ENCODE measurements at places on chromosomes 3 and 15.

GRCh38 chr3:158488670-158489069 lies 82.3 kb upstream of the MLF1 start:
- DNase-seq = no peak

DNA sequence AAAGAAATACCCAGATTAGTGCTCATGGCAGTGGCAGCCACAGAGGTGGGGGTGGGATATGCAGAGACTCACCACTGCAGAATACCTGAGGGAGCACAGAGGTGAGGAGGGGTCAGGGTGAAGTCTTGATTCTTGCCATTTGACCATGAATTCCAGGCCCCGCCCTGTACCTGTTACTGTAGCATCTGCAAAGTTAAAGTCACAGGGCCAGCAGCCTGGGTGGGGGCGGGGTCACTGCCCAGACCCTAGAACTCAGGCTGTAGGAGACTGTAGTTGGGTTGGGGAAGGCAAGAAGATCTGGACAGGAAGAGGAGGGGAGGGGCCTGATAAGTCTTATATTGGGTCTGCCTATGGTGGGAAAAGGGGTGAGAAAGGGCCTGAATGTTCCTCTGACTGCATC lies 14.5 kb downstream of the CCDC71 start:
- DNase-seq = no peak

DNA sequence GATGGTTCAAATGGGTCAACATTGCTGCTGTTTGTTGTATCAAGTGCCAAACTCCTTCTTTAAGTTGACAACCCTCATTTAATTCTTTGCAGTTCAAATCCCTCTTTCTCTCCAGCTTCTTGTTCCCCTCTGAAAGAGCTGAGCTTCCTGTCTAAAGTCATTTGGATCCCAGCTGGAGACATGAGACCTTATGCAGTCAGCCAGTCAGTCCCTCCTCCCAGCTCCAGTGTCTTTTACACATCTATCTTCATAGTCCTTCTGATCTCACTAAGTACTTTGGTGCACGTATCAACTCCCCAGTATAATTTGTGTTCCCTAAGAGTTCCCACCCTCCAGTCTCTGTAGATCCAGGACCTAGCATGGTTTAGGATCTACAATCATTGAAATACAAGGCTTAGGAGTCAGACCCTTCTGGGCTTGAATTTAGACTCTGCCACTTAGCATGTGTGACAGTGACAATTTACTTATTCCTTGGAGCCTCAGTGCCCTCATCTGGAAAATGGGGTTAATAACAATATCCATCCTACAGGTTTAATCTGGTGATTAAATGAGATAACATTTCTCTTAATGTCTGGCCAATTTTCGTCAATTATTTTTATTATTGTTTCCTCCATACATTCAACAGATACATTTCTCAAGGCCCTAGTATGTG lies 102.8 kb upstream of the SEMA6D start:
- no peak for DNase-seq

DNA sequence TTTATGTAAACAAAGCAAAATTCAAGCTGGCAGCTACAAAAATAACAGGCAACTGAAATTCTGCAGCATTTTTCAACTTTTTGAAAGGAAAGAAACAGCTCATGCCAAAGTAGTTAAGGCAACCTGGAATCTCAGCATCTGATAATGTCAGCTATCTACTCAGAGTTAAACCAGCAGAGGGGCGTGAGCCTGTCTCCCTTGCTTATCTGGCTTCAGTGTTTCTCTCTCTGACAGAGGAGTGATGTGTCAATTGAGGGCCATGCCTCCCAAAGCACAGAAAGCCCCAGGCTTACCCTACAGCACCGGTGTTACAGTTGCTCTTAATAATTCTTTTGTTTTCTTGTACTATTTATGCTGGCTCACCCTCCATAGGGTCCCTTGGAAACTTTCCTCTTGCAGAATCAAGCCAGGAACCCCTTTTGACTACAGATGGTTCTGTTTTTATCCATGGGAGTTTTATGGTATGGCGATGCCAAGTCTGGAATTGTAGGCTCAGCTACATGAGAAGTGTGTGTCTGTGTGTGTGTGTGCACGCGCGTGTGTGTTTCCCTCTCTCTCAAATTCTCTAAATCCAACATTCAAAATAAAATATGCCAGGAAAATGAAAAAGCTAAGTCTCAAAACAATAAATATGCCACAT lies 7.3 kb downstream of the TMEM212 start:
- DNase-seq = no peak

GRCh38 chr3:99562990-99563607 lies 75.3 kb upstream of the COL8A1 start:
- no peak for DNase-seq

DNA sequence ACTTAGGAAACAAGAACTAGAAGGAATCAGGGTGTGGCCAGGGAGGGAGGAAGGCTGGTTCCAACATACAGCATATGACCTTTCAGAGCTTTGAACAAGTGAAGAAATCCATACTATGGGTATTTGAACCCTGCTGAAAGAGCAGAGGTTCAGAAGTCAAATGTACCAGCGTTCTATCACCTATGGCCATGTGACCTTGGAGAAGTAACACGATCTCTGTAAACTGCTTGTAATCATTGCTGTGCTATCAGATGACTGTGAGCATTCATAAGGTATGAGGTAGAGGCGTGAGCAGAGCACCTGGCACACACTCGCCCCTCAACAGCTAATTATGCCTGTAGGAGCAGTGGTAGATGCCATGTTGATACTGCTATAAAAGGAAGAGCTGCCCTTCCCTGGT lies 55.2 kb downstream of the KLHL6 start:
- no peak for DNase-seq

- DNase-seq = peak; percentile 85
Measured at GRCh38 chr3:186515125-186515524, 29.1 kb downstream of the CRYGS start.

DNA sequence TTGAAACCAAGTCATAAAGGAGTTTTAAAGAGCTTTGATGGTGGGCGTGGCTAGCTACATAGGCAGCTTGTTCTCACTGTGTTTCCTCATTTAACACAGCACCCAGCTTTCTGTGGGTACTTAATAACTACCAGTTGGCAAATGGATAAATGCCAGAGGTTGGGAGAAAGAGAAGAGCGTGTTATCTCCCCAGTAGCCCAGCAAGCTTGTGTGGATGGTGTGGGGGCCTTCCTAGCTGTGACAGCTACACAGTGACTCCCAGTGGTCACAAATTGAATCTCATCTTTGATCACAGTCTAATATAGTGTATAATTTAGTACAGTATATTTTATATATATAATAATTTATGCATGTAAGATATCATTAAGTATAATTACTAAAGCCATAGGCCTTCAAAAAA lies 984.1 kb downstream of the EPHA3 start:
- no peak for DNase-seq

DNA sequence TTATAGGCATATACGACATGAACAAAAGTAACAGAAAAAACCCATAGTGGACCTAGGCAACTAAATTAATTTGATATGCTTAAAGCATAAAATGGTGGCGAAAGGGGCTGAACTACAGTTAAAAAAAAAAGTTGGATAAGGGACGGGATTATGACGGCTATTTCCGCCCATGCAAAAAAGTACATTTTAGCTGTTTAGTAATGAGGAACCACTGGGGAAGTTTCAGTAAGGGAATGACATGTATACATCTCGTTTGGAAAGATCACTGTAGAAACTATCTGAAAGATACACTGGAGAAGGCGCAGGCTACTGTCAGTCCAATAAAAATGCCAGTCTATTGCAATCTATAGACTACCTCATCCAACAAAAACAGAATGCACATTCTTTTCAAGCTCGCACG lies 65.6 kb downstream of the ZNF148 start:
- no peak for DNase-seq

GRCh38 chr3:49411535-49411967 lies 225 bp downstream of the RHOA start:
- DNase-seq = no peak

- DNase-seq = peak; percentile 19
Measured at GRCh38 chr3:172321035-172321434, 127.2 kb downstream of the GHSR start.

GRCh38 chr3:150038830-150039229 lies 68.1 kb upstream of the PFN2 start:
- no peak for DNase-seq

DNA sequence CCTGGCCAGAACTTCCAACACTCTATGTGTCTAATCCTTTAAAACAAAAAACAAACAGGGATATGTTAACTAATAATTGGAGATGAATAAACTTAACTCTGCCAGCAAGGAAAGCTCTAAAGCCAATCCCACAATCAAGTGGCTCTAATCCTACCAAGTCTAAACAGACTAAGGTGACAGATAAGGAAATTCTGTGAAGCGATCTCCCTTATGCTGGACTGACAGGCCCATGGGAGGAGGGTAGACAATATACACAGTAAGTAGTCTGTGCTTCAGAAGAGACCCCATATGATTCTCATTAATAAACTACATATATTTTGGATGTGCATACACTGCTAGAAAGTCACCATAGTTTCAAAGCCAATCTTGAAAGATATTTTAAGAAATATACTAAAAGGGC lies 10.1 kb downstream of the VPS13C start:
- DNase-seq = no peak

- no peak for DNase-seq
Measured at GRCh38 chr3:47456984-47457383, 18.8 kb downstream of the SCAP start.

DNA sequence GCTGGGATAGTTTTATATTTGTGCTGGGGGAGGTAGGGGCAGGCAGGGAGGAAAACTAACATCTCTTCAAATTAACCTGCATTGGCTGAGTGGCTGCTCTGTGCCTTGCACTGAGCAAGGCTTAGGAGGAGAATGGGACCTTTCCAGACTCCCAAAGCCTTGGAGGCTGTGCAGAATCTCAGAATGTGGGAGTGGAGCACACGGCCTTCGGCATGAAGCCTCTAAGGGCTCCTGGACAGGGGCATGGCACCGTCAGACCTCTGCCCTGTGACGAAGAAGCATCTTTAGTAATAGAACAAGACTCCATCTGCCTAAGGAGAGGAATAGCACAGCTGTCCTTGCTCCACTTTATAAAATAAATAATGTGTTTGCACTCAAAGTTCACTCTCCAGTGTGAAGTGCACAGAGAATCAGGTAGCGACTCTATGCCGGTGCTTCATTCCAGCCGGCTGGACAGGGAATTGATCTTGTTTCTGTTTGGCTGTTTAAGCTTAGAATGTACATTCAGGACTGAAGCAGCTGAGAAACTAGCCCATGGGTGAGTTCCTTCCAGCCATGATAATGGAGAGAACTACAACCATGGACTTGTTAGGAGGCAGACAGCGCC lies 228.5 kb upstream of the ADAMTS9 start:
- DNase-seq = no peak

DNA sequence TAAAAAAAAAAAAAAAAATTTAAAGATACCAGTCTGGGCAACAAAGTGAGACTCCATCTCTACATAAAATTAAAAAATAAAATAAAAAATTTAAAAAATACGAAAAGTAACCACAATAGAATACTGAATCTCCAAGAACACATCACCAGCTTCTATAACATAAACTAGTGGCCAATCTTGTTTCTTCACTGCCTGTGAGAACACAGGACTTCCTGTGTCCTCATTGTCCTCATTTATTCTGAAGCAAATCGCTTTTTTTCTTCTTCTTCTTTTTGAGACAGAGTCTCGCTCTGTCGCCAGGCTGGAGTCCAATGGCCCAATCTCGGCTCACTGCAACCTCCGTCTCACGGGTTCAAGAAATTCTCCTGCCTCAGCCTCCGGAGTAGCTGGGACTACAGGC lies 28.6 kb upstream of the RAB7A start:
- DNase-seq = no peak

- DNase-seq = no peak
Measured at GRCh38 chr3:195209847-195210265, 61.1 kb downstream of the XXYLT1 start.

GRCh38 chr3:62873761-62874710 lies 1.2 kb downstream of the CADPS start:
- no peak for DNase-seq

- no peak for DNase-seq
Measured at GRCh38 chr3:99872923-99873254, 55.2 kb downstream of the CMSS1 start.

DNA sequence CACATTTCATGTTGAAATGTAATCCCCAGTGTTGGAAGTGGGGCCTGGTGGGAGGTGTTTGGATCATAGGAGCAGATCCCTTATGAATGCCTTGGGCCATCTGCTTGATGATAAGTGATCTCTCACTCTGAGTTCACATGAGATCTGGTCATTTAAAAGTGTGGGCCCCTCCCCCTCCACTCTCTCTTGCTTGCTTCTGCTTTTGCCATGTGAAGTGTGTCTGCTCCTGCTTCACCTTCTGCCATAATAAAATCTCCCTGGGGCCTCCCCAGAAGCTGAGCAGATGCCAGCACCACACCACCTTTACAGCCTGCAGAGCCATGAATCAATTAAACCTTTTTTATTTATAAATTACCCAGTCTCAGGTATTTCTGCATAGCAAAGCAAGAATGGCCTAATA lies 14.2 kb upstream of the CD200R1L start:
- no peak for DNase-seq

GRCh38 chr3:117035745-117036144 lies 326.2 kb downstream of the TUSC7 start:
- no peak for DNase-seq

DNA sequence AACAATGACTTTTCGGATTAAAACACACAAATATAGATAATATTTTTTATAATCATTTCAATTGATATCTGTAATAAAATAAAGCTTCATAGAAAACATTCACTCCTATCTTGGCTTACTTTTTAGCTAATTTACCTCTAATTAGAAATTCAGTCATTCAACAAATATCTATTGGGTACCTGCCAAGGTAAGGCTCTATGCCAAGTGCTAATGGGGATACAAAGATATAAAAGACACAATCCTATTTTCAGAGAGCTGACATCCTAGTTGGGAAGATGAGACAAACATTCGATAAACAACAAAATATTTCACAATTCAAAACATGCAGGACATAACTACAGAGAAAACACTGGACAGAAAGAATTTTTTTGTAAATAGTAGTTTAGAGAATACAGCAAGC lies 63.3 kb downstream of the ULK4 start:
- DNase-seq = no peak

- DNase-seq = no peak
Measured at GRCh38 chr3:8256441-8257071, 245.1 kb upstream of the LMCD1 start.

DNA sequence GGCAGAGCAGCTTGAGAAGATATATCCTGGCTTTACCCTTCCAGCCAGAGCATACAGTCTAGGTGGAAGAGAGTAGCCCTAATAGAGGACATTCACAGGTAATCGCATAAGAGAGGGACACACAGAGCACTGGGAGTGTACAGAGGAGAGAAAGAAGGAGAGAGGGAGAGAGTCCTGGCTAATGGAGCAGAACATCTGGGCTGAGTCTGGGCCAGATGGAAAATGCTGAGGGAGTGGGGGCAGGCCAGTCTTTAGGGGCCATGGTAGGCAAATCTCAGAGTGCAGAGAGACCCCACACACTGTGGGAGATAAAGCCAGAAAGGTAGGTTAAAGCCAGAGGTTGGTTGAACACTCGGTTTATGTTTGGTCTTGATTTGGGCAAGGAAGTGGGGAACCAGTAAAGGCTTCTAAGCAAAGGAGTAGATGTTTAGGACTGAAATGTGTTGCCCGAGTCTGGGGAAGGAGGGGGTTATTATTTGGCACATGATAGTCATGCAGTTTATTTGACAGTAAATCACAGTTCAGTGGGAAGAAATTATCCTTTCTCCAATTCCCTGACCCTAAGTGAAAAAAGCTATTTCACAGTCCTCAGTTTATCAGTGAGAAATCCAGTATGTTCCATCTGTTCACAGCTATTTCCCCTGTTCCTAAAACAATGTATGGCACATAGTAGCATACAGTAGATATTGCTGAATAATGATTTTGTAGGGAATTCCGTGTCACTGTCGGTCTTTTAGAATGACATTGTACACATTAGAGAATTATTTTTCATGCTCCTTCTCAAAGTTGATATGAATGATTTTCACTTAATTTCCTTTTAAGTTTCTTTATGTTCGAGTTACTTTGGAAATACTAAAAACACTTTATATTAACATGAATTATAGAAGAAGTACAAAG lies 45.7 kb downstream of the PDHB start:
- no peak for DNase-seq
